ENCODE measurements at places on chromosomes 2 and 18.

- DNase-seq: no peak
Observed at GRCh38 chr2:26495705-26496297, 17.9 kb upstream of the OTOF start.

DNA sequence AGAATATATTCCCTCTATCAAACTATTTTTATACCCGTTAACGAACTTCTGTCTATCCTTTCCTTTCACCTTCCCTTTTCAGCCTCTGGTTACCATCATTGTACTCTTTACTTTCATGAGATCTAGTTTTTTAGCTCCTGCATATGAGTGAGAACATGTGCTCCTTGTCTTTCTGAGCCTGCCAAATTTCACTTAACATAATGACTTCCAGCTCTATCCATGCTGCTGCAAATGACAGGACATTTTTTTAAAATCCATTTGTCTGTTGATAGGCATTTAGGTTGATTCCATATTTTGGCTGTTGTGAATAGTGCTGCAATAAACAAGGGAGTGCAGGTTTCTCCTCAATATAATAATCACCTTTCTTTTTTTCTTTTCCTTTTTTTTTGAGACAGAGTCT, 8.2 kb upstream of the CCDC195 start:
- DNase-seq: no peak

- no peak for DNase-seq
Observed at GRCh38 chr2:124647663-124648062, 622.6 kb downstream of the CNTNAP5 start.

DNA sequence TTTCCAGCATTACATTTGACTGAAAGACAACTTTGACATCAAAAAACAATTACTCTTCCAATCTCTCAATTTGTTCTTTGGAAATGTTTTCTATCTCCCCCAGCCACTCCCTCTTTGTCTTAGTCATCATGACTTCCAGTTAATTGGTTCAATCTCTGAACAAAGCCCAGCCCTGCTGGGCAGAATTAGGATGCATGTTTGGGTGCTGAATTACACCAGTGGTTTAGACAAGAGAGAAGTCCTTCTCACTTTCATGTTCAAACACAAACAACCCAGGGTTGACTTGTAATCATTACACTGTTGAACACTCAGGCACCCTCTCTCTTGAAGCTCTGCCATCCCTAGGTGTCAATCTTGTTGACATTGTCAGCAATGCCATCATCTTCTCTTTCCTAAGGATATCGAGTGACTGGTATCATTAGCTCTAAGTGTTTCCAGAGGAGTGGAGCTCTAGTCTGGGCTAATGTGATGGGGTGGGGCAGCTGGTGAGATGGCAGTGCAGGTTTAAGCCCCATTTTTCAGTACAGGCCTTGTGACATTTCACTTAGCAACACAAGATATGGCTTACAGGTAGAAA, 90.8 kb upstream of the MEIS1 start:
- no peak for DNase-seq

GRCh38 chr18:48184118-48184517, 225.1 kb downstream of the ZBTB7C start:
- no peak for DNase-seq

DNA sequence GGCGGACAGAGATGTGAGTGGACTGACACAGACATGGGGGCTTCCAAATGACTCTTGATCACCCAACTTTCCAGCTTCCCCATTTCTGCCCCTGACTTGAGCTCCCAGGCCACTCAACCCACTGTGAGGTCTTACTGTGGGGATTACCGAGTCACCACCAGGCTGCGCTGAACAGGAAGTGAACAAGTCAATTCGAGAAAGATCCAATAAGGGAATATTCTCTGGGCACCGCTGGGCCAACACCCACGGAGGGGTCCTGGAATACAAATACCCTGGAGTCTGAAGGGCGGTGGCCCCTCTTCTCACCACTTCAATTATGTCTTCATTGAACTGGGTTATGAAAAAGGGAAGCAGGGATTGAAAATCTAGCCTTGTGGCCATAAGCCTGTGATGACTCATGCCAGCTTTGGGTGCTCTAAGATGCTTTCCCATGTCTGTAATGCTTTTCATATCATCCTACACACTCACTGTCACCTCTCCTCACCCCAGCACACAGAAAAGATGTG, 37.7 kb downstream of the BCL11A start:
- DNase-seq: no peak

DNA sequence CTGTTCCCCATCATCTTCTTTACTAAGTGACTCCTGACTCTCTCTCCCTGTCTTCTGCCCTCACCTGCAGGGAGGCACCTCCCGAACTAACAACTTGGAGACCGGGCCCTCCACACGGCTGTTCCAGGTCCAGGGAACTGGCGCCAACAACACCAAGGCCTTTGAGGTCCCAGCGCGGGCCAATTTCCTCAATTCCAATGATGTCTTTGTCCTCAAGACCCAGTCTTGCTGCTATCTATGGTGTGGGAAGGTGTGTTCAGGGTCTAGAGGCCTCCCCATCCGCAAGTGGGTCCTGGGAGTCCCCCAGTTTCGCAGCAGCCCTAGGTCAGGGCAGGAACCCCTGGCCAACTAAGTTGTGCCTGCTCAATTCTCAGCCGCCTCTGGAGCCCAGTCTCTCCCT, 15.5 kb downstream of the VIL1 start:
- no peak for DNase-seq

DNA sequence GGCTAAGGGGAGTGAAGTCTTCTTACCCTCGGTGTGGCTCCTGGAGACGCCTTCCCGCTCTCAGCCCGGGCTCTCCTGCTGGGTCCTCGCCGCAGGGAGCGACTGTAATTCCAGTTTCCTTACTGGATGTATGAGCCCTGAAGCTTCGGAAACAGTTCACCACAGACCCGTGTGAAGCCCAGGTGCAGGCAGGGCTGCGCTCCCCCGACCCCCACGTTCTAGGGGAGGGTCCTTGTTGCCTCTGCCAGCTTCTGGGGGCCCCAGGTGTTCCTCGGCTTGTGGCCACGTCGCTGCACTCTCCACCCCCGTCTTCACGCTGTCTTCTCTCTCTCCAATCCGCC, 5.1 kb upstream of the ASB1 start:
- DNase-seq: no peak

GRCh38 chr18:45316127-45316526, 299.1 kb upstream of the SLC14A2 start:
- DNase-seq: no peak

DNA sequence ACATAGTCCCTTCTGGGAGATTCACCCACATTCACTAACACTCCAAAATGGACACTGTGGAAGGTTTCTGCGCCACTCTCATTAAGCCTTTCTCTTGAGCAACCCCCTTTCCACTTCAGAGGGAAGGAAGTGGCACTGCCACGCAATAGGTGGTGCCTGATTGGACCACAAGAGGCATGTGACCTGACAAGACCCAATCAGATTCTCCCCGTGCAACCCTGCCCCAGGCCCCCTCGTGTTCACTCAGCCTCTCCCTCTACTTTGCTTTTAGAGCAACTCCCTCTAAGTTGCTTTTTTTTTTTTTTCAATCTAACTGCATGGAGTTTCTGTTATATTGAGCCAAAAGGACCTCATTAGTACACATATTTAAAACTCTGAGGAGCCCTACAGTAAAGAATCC, 158.0 kb downstream of the EN1 start:
- no peak for DNase-seq

DNA sequence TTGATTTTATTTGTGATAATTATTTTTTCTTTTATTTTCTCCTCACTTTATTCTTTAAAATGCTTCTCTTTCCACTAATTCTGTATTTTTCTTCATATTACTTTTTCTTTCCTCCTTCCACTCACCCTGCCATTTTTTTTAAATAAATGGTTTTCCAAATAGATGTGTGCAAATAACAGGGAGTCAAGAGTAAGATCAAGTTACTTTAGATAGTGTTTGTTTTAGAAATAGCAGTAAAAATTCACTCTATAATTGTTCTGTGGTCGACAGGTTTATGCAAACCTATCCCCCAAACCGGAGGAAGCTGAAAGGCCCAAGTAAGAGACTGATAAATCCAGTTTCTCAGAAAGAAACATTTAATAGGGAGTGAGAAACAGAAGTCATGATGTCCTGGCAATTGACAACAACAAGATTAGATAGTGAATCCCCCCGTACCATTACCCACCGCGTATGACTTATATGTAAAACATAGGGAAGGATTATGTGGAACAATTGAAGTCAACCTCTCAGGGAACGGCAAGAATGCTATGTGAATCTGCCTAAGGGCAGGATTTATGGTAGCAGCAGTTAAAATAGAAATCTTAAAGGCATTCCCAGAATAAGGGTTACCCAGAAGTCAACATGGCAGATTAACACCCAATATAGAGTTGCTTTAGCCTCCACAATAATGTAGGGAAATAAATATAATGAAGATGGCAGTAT, 75.5 kb downstream of the KYNU start:
- DNase-seq: no peak

GRCh38 chr2:240731178-240731545, 39.5 kb downstream of the AQP12A start:
- DNase-seq: no peak

GRCh38 chr2:106269591-106270291, 75.6 kb upstream of the UXS1 start:
- peak; percentile 11 for DNase-seq

DNA sequence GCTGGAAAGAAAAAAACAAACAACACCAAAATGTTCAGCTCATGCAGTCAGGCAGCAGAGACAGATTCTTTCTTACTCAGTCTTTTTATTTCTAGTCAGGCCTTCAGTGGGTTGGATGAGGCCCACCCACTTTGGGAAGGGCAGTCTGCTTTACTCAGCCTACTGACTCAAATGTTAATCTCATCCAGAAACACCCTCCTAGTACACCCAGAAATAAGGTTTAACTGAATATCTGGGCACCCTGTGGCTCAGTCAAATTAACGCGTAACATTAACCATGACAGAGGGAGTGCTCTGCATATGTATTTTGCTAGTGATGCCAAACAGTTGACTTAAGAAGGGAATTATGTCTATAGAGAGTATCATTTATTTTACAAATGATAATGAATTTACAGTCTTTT, 401.6 kb downstream of the PARD3B start:
- DNase-seq: no peak

DNA sequence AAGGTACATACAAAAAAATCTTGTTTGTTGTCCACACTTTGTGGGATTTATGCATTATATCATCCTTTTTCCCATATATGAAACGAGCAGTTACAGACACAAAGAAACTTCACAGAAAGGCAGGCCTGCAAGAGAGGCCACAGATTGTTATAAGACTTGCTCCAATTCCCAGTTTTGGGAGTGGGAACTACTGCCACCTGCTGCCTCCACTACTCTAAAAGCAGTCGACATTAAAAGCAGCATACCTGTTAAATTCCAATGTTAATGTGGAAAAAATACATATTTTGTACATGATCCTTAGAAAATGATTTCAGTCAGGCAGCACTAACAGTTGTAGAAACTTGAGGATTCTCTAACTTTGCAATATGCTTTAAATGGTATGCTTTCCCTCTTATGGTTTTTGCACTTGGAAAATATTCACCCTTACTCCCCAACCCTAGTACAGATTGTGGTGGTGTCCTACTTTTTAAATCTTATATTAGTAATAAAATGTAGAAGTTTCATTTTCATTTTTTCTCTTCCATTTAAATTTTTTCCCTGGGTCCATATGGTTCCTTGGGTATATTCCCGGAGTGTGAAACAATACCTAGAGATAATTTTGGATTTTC, 37.9 kb downstream of the SLC38A11 start:
- DNase-seq: no peak

DNA sequence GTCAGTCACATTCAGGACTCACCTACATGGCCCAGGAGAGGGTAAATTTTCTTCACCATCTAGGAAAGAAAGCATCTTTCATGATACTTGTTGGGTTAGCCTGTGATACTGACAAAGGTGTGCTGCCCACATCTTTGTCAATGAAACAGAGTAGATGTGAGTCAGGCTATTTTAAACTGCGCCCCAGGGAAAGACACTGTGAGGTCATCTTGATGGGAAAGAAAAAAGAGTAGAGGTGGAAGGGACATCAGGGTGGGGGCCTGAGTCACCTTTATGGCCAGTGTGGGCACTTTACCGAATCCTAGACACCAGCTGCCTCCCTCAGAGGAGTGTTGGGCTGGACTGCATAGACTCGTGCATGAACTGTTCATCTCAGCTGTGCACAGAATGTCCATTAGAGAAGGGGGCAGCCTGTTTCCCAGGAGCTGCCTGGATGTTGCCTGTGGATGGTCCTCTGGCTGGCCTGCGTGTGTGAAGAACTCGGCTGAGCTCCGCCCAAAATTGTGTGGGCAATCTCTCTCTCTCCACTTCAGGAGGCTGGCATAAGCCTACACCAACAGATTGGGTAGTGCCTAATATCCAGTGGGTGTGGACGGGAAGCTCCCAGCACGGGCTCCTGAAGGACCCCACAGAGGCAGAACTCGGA, 278.7 kb upstream of the PXDN start:
- no peak for DNase-seq

DNA sequence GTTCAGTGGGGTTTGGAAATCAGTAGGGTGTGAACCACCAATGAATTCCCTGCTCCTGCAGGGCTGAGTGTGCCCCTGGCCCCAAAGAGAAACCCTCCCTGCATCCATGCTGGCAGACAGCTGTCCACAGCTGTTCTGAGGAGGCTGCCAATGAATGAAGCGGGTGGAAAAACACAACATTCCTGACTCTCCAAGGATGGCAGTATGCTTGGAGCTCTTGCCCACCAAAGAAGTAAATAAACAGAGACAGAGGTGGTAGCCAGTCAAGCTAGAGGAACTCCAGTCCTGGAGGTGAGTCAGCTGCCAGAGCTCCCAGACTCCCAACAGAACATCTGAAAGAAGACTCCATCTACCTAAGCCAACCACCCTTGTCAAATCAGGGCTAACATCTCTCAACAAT, 6.2 kb downstream of the ZBTB7C start:
- DNase-seq: no peak

GRCh38 chr2:191618786-191619185, 59.1 kb upstream of the NABP1 start:
- no peak for DNase-seq

DNA sequence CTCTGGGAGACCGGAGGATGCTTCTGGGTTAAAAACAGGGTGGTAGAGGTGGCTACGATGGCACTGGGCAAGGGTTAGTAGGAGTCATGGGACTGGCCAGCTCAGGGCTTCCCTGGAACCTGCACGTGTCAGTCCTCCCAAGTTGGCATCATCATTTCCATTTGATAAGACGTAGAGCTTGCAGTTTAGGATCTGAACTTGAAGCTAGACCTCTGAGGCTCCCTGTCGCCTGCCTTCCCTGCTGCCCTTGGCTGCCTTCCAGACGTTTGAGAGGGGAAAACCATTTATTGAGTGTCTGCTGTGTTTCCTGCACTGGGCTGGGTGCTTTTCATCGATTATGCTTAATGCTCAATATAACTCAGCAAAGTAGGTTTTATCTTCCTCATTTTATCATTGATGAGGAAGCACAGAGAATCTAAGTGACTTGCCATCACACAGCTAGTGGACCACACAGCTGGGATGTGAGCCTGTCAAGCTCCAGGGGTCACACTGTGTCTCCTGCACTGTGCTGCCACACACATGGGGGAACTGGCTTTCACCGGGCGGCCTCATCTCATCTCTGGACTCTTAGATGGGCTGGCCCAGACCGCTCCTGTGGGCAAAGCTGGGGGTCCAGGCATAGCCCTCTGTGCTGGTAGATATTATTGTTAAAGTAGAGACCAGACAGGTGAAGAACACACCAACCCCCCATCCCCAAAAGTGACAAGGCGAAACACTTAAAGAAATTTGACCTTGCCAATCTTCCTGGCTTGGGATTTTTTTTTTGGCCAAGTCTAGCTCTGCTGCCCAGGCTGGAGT, 7.8 kb downstream of the NT5DC4 start:
- DNase-seq: no peak

All from activated T-cell treated with anti-CD3 and anti-CD28 coated beads for 24 hours (primary cell).